Stimulated activated CD8-positive, alpha-beta memory T cell treated with anti-CD3 and anti-CD28 coated beads, Interleukin-4, amount 100 ng/mL, for 1 hour (primary cell): ENCODE measurements at places on chromosomes 2 and 18.

DNA sequence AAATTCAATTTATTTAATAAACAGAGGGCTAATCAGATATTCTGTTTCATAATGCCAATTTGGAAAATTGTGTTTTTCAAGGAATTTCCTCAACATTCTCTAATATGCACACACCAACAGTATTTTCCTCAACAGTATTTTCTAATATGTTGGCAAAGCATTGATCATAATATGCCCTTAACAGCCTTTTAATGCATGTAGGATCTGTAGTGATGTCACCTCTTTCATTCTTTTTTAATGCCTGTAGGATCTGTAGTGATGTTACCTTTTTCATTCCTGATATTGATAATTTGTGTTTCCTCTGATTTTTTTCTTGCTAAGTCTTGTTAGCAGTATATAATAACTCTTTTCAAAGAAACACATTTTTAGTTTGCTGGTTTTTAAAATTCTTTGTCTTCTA is 15.9 kb downstream of the VWA3B start:
- no peak for DNase-seq

GRCh38 chr2:86525421-86526340 is 37.6 kb downstream of the CHMP3 start:
- DNase-seq: no peak

DNA sequence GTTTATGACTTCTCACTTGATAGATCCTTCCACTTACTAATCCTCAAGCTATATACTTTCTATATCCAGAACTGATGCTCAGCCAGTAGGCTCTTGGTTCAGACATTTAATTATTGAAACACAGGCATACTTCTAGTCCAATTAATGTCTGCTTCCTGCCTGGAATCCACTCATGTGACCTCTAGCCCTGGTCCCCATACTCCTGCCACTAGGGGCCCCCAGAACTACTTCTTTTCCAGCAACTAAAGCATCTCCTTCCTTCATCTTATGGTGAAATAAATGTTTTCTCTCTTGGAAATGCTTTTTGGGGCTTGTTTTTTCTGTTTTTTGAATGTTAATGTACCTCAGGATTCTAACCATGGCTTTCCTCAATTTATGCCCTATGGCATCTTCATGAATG is 527.6 kb downstream of the SATB2 start:
- DNase-seq: no peak

- no peak for DNase-seq
Observed at GRCh38 chr2:28270456-28271152, 122.1 kb upstream of the FOSL2 start.

DNA sequence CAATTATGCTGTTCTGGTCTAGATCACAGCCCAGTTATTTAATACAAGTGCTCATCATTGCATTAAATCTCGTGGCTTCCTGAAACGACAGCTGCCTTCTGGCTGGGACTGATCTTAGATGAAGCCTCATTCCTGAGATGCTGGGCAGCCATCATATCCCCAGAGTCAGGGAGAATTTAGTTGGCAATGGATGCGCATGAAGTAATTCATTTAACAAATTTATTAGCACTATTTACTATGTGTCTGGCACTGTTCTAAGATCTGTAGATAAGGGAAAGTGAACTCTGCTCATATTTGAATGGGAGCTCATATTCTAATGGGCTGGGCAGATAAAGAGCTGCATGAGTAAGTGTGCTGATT is 244.7 kb downstream of the KCNS3 start:
- DNase-seq: no peak

DNA sequence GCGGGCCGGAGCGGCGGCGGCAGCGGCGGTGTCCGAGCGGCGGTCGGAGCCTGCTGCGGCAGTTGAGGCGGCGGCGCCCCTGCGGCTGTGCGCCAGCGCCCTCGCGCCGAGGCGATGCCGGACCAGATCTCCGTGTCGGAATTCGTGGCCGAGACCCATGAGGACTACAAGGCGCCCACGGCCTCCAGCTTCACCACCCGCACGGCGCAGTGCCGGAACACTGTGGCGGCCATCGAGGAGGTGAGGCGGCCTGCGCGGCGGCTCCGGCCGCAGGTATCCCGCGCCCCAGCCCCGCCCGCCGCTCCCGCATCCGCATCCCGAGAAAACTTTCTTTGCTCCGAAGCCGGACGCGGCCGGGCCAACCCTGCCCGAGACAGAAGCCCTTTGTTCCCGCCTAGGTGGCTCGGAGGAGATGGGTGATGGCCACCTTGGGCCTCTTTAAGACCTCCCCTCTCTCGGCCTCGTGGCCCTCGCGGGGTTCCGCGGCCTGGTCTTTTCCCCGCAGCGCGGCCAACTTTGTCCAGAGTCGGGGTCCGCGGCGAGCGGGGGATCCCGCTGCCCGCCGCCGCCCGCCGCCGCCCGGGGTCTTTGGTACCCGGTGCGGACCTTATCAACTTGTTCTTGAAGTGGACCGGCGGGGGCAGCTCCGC is 504 bp downstream of the ASAP2 start:
- no peak for DNase-seq

- no peak for DNase-seq
Observed at GRCh38 chr2:98212092-98213000, 125.4 kb downstream of the VWA3B start.

DNA sequence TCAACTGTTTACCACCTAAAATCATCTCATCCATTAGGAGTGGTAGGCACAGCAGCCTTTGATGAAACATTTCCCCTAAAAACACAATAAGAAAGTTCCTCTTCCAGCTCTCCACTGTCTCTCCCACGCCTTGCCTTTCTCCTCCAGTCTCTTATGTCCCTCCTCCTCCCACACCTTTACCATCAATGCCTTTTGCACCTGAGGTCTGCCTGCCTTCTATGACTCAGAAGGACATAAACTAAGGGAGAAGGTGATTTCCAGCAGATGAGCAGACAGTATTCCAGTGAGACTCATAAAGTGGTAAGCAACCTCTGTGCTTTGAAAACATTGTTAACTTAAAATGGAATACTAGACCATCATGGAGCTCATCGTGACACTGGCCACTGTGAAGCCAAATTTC is 34.2 kb upstream of the NDUFV2 start:
- DNase-seq: no peak

GRCh38 chr2:132656266-132656975 is 13.6 kb downstream of the LYPD1 start:
- no peak for DNase-seq

DNA sequence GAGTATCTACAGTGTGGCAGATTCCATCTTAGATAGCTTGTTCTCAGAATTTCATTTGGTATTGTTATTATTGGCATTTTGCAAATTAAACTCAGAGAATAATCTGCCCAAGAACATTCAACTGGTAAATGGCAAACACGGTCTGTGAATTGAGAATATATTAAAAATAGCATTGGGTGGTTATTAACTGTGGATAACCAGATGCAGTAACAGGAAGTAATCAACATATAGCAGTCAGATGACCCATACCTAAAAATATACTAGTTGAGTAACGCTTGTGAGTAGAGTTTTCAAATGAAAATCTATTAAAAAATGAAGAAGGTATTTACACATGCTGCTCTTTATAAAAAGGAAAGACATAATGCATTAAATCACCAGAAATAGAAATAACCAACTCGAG is 129.5 kb downstream of the ZNF804A start:
- DNase-seq: no peak

DNA sequence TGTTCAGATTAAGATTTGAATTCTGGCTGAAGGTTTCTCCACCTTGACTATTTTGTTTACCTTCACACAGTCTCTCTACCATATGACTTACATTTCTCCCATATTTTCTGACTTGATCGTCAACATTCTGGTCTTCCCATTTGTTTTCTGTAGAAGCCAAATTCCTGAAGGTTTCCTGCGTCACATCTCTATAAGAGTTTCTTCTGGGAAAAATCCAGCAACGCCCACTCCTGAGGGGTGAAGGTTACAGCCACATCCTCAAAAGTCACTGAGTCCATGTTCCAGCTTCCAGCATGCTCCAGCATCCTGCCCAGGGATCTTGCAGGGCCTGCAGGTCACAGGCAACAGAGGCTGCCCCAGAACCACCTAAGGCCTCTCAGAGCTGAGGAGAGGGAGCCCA is 47.5 kb downstream of the NBEAL1 start:
- DNase-seq: no peak

GRCh38 chr2:37020212-37020886 is 54.0 kb upstream of the STRN start:
- no peak for DNase-seq

DNA sequence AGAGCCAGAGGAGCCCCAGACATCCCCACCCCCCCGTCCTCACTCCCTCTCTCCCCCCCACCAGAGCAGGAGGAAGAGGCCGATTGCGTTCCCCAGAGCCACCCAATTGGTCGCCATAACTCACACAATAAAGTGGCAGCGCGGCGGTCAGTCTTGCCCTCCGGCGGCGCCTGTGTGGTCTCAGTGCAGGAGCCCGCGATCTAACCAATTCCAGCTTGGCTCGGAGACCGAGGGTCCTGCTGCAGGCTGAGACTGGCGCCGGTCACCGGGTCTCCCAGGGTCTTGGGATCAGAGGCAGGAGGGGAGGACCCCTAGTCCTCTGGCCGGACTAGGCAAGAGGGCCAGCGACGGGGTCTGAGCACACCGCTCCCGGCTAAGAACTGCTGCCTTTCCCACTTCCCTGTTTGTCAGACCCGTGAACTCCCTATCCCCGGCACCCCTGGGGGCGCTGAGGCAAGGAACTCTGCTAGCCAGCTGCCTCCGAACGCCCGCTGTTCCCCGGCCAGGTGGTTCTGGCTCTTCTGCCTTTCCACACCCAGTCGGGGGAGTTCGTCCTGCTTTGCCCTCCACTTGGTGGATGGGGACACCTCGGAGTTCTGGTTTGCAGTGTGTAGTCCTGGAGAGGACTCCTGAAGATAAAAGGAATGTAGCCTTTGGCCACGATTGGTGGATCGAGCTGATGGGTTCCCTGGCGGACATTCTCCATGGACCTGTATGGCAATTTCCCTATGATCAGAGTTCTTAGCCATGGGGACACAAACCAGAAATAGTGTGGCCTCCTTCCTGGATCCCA is 1.0 kb upstream of the HOXD12 start:
- DNase-seq: no peak

DNA sequence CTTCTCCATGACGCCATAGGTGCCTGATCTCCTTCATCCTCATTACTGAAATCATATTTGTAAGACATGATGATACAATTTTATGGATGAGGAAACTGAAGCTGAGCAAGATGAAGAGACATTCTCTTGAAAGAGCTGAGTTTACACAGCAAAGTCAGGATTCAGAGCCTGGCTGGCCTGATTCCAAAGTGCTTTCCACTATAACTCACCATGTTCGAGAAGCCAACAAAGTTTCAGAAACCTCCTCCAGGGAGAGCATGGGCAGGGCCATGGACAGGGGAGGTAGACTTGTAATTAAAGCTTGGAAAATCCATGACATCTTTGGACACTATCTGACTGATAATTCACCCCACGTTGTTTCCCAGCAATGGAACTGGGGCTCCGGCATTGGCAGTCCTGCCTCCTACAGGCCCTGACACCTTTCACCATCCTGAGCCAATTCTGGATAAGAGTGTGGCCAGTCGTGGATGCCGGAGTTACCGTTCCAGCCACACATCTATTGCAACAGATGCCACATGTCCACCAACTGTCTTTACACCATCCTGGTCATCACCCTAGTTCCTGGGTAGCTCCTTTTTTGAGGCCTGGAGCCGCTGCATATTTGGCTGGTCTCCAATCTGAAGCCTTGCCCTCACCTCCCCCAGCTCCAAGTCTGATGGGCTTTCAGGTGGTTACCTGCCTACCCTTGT is 85.0 kb upstream of the PPP1CB start:
- no peak for DNase-seq

DNA sequence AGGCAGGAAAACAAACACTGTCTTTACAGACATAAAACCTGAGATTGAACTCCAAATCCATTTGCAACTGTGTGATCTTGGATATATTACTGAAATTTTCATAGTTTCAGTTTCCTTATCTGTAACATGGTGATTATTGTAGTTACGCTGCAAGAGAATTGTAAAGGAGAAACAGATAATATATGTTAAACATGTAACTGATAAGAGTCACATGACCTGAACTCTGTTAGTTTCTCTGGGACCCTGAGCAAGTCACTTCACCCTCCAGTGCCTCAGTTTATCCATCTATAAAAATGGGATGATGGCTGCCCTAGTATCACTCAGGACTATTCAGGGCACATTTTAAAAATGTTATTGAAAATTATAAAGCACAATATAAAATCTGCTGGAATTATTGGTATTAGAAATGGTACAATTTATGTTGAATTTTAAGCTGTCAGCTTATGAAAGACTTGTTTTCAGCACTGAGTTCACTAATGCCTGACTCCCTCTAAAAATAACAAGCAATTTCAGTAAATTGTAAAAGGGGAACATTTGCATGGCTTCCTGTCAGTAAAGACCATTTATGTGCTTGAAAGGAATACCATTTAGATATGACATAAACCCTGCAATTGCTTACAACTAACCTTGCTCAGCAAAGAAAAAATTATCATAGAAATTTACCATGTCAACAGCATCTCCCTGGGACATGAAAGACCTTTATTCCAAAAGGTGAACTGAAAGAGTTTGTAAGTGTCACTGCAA is 393.5 kb downstream of the RAD51AP2 start:
- no peak for DNase-seq

DNA sequence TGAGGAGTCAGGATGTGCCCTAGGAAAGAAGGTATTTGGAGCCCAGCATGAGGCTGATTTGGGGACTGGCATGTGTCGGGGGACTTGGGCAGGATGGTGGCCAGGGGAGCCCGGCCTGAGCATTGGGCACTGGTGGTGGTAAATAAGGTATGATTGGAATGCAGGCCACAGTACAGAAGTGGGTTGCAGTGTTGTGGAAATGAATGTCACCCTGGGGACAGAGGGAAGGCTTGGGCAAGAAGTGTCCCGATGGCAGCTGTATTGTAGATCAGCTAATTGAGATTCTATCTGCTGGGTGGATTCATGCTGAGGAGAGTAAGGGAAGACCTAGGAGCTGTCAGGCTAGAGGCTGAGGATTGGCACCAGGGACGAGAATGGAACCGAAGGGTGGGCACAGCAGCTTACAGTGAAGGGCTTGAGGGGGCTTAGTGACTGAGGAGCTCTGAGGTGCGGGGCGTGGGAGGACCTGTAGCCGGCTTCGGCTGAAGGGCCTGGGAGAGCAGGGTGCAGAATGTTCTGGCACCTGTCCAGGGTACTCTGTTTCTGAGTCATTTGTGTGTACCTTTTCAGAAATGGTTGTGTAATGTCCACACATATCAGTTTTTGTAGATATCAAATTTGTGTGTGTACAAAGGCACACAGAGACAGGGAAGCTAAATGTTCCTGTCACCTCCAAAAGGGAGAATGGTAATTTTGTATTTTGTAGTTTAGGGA is 170.2 kb downstream of the PRKCE start:
- DNase-seq: no peak

DNA sequence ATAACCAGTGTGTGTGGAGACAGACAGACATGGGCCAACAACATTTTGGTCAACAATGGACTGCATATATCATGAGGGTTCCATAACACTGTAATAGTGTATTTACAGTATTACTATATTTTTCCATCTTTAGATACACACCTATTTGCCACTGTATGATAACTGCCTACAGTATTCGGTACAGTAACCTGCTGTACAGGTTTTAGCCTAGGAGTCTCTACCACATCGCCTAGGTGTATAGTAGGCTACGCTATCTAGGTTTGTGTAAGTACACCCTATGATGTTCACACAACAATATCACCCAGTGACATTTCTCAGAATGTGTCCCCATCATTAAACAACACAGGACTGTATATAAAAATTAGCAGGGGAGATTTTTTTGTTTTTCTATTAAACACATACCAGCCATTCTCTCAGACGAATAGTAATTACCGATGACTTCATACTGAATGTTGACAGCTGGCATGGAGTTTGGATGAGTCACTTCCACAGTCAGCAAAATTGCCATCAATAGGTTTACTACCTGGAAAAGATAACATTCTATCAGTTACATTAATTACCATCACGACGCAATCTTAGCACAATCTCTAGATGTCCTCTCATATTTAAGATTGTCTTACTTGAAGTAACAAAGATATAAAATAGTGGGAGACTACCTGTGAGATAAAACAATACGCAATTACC is 10.8 kb downstream of the LAPTM4A start:
- no peak for DNase-seq
